ENCODE measurements at places on chromosomes 5 and 9.

- DNase-seq = no peak
These were observed 424.7 kb upstream of the ST8SIA4 start for GRCh38 chr5:101327816-101328215.

- no peak for DNase-seq
These were observed 75.1 kb downstream of the MAST4 start for GRCh38 chr5:66671305-66671704.

- DNase-seq = no peak
These were observed 443.0 kb downstream of the ACTL7B start for GRCh38 chr9:108412755-108413154.

- no peak for DNase-seq
These were observed 45.7 kb downstream of the BHMT start for GRCh38 chr5:79157305-79157704.

DNA sequence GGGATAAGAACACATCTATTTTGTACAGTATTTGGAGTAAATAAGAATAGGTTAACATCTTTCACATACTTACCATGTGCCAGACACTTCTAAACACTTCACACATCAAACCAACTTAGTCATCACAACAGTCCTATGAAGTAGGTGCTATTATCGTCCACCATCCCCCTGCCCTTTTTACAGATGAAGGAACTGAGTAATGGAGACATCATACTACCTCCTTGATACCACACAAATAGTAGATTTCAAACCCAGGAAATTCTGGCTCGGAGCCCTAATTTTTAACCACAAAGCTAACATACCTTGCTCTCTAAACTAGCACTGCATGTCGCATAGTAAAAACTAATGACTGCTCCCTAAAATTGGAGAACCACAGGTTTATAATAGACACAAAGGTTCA is 4.2 kb upstream of the ZNF366 start:
- no peak for DNase-seq

GRCh38 chr5:116419258-116419657 is 155.4 kb downstream of the SEMA6A start:
- DNase-seq = no peak

GRCh38 chr5:59007460-59008063 is 424.7 kb downstream of the RAB3C start:
- no peak for DNase-seq

- DNase-seq = no peak
These were observed 23.0 kb downstream of the FBLL1 start for GRCh38 chr5:168552146-168552545.

DNA sequence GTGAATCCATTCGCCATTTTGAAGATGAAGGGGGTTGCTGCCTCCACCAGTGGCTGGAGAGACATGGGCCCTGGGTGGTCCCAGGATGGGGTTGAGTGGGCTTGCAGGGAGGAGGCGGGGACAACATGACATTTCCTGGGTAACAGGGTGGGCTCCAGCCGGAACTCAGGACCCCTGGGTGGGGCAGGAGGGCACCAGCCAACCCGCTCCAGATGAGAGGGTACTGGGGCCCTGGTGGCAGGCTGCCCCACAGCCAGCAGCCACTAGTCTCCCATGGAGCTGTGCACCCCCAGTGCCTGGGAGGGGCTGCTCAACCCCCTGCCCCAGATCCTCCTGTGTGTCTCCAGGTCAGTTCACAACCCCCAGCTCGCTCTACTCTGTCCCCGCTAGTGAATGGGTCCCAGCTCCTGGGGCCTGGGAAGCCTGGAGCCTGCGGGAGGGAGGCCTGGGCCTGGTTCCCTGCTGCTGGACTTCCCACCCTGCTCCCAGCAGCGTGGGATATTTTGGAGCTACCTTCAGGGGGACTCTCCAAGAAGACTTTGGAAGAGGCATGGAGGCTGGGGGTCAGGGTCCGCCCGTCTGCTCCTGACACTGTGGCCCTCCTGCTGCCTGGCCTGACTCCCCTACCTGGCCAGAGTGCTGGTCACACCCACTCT is 55.9 kb downstream of the AHRR start:
- DNase-seq = peak; percentile 7

DNA sequence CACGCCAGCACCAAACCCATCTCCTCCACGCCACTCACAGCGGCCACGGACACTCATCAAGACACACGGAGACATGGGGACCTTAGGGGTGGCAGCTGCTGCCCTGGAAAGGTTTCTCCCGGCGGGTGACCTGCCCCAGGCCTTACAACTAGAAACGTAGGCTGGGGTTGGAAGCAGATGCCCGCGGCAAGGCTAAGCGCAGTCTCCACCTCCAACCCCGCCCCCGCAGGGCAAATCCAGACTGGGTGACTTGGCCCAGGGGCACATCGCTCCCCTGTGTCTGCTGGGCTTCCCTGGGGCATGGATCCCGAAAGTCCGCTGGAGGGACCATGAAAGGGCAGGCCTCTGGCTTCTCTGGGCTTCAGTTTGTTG is 12.0 kb upstream of the ASS1 start:
- DNase-seq = no peak

- DNase-seq = no peak
These were observed 416.5 kb downstream of the MLLT3 start for GRCh38 chr9:20205821-20206220.

DNA sequence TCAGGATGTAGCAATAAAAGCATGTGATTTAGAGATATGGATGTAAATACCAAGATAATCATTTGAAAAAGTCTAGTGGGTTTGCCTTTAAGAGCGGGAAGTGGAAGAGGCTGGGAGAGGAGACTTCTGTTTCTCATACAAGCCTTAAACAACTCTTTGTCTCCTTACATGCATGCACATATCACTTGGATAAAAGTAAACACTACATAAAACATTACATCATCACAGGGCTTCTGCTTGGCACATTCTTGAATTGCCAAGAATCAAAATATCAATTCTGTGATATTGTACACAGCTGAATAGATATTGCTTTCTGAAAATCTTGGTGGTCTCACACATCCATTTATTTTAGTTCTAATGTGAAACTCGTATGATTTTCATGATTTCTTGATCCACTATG is 57.6 kb downstream of the FOXD1 start:
- DNase-seq = no peak

- DNase-seq = no peak
These were observed 15.2 kb upstream of the TAL2 start for GRCh38 chr9:105646879-105647594.

DNA sequence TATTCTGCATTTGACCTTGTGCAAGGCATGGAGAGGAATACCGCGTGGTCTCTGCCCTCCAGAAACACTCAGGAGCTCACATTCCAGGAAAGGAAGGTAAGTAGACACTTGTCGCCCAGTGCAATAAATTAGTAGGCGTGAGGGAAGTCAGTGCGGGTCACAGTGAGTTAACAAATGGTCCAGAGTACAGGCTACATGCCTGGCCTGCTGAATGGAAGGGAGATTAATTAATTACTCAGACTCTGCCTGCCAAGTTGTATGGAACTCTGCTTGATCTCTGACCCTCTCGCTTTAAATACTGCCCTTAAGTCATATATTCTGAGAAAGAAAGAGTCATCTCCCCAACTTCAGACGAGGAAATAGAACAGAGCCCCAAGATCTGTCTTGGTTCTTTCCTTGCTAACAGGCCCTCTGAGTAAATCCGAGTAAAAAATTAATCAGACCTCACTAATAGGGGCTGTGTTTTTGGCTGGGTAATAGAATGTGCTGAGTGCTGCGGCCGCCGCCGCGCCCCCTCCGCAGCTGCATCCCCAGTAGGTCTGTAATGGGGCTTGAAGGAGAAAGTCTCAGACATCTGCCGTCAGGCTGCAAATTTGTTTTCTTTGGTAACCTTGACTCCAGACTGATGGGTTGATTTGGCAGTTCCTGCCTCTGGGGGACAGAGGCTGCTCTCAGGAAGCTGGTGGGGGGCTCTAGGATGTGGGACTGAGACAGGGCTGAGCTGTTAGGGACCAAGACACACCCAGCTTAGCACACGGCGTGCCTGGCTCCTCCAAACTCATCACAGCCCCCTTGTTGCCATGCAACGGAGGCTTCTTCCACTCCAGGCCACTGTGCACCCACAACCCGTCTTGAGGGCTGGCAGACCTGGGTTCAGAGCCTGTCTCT is 144.4 kb downstream of the NSG2 start:
- peak; percentile 70 for DNase-seq

DNA sequence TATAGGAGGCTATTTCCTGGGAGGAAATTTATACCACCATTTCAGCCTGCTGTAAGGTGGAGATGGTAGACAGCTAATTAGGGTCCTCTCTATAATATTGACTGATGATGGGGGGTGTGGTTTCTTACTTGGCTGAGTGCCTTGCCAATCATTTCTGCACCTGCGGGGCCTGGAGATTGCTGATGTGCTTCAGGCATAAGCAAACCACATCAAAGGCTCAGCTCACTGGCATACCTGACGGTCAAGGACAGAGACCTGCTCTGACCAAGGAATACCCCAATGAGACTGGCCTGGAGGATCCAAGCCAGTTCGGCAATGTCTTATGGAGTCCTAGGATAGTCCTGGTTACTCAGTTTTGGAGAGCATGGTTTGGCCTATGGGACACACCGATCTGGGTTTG is 29.5 kb downstream of the ANKH start:
- DNase-seq = no peak

DNA sequence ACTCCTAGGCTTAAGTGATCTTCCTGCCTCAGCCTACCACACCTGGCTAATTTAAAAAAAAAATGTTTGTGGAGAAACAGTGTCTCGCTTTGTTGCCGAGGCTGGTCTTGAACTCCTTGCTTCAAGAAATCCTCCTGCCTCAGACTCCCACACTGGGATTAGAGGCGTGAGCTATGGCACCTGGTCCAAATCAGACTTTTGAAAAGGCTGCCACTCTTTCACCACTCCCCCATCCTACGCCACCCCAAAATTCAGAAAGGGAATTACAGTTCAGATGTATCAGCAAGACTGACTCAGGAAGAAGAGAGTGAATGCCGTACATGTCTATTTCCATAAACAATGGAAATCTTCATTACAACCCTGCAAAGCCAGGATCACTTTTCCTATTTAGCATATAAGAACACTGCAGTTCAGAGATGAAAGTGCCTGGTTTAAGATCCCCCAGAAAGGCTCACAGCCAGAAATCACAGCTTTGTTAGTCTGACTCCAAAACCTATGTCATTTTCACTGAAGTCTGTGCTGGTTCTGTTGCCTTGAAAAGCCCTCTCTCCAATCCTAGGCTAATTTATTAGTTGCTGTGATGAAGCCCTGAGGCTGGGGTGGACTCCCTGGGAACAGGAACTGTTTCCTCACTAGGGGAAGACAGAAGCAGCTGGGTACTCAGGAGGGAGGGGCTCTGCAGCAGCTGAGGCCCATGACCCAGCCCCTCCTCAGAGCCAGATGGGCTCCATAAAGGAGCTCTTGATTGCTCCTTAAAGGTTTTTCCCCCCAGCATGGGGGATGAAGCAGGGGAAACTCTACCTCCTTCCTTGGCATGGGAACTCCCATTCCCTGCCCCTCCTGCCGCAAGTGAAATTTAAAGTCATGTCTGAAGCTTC is 3.1 kb downstream of the FBLL1 start:
- no peak for DNase-seq

DNA sequence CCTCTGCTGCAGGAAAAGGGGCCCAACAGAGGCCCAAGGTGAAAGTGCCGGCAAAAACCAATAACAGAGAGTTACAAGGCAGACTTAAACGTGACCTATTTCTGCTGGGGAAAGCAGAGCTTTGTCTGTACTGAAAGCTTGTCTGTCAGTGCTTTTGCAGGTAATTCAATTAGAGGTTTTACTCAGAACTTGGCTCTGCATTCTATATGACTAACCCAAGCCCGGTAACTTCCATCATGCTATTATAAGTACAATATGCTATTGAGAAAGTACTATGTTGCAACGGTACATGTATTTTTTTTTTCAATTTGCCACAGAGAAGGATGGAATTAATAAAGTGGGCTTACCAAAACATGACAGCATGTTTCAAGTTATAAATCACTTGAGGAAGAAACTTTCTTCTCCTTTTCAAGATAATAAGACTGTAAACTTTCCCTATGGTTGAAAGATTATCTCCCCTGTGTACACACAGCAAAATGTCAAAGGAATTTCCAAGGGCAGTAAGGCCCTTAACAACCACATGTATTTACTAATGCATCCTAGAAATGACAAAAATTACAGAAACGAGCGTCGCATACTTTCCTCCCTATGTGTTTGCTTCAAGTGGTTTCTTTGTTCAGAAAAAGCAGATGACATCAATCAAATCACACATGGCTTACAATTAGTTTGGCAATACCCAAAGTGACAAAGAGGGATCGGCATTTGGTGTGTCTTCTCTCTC is 282.4 kb downstream of the EFNA5 start:
- DNase-seq = no peak

DNA sequence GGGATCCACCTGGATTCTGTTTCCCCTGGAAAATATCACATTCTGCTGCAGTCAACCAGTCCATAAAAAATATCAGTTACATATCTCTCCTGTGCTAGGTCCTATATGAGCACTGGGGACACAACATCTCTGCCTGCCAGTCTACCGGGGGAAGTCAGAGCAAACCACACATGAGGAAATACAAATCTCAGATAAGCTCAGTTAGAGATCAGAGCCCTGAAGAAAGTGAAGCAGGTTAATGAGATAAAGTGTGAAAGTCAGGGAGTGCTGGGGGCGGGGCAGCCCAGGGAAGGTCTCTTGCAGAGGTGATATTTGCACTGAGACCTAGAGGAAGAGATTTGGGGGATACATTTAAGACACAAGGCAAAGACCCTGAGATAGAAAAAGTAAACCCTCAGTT is 67.8 kb upstream of the SLC1A1 start:
- no peak for DNase-seq

- no peak for DNase-seq
These were observed 6.4 kb downstream of the PRLR start for GRCh38 chr5:35223787-35224395.

DNA sequence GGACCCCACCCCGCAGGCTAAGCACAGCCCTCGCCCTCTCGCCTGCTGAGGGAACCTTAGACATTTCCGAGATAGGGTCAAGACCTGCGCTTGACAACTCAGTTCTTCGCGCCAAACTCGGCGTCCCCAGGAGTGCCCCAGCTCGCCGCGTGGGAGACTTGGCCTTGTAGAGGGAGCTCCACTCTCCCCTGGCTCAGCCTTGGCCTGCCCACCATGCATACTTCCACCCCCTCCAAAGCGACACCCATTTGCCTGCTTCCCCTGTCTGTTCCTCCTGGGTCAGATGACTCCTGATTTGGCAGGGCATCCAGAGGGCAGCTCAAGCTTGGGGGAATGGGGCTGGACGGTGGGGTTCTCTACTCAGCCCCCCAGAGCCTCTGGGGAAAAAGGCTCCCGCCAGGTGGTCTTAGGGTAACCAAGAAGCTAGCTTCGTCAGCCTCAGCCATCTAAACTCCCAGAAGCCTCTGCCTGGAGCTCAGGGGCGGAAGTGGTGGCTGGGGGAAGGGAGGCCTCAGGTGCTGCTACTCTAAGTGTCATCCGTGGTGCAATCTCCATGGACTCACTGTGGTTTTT is 560 bp downstream of the DOCK2 start:
- DNase-seq = no peak
